Fibroblast of the conjunctiva (primary cell): ENCODE measurements at places on chromosomes 4 and X.
A peak's percentile ranks its signal among the peaks of the same experiment; 100 is the strongest.

DNA sequence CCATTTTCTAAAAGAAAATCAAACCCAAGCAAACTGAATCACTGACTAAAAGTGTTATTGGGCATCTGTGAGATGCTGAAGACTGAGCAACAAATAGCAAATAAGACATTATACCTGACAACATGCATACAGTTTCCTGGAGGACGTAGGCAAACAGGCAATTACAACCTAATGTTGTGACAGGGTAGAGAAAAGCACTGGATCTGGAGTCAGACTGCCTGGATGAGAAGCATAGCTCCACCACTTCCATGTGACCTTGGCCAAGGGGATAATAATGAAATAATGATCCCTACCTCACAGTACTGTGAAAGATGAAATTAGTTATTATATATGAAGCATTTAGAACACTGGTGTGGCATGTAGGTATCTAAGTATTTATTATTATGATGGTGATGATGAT lies 2.7 kb downstream of the SPINK2 start:
- DNase-seq, result no peak

GRCh38 chr4:88008122-88008742 lies 797 bp downstream of the PKD2 start:
- DNase-seq, result no peak

- no peak for DNase-seq
These were observed 54.4 kb downstream of the STOX2 start for GRCh38 chr4:183959319-183960045.

GRCh38 chr4:158644760-158645159 lies 26.9 kb downstream of the C4orf46 start:
- DNase-seq, result no peak

DNA sequence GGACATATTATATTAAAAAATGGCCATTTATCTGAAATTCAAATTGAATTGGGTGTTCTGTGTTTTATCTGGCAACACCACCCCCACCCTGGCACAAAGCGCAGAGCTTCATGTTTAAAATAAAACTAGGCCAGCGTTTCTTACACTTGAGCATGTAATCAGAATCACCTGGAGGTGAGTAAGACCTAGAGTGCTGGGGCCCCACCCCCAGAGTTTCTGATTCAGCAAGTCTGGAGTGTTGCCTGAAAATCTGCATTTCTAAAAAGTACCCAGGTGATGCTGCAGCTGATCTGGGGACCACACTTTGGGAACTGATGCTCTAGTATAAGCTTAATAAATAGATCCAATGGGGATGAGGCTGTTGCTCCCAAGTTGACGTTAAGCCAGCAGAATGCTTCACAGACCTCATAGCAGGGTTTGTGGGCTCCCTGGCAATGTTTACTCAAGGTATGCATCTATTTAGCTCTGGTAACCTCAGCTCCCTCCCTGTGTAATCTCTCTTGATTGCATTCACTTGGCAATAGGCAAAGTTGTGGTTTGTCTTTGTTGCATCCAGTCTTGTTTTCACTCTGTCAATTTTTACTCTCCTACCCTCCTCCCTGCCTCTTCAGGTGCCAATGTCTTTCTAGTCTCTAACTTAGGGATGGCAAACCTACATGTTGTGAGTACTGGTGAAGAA lies 99.8 kb upstream of the TEX13D start:
- DNase-seq, result no peak

- no peak for DNase-seq
These were observed 177.4 kb downstream of the DCHS2 start for GRCh38 chr4:154314248-154314647.

DNA sequence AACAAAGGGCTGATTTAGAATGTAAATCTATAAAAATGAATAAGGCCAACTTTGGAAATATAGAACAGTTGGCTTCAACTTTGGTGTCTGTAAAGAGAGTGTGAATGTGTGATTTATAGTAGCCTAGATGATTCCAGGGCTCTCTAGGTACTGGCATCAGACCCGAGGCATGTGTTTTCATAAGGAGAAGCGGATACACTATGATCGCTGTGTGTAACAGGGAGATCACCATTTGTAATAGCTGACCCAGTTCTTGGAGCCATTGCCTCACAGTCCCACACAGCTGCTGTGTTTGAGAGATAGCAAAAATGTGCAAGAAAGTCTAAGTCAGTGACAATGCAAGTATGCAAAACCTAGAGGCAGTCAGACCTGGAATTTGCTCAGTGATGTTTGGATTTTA lies 135.1 kb downstream of the REPS2 start:
- DNase-seq, result no peak

- DNase-seq, result no peak
These were observed 8.5 kb upstream of the NFKB1 start for GRCh38 chr4:102492531-102493241.

DNA sequence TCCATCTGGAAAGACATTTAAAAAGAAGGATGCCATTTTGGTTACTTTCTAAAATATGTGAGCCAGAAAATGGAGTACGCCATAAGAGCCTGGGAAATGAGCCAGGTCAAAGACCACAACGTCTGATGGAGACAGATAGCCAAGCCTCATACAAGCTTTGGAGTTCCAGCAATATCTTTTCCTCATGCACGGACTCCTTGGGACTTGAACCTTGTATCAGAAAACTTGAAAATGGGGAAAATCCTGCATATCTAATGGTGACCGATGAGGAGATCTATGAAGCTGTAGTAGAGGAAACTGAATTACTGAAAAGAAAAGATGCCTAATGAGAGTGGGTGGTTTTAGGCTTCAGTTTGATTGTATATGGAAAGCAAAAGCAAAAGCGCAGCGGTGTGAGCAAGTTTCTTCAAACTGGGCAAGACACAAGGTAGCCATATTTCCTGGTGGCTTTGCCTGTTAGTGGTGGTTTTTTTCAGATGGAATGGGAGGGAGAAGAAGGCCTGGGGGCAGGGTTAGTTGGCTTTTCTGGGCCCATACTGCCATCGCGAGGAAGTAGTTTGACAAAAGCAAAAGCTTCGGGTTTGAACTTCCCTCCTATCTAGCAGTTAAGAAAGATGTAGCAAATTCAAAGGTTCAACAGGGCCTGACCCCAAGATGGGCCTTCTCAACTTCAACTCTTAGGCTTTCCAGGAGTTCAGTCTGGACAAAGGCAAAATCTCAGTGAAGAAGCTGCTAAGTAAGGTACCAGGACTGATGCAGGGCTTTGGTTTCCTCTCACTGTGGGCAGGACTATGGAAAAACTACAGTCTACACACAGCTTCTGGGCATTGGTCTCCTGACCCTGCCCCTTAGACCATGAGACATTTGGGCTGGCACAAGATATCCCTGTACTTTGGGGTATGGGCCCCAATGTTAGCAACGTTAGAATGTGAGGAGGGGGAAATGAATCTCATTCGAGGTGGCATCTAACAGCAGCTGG lies 210.0 kb upstream of the STK26 start:
- peak; percentile 75 for DNase-seq

- no peak for DNase-seq
These were observed 731.1 kb upstream of the DIAPH2 start for GRCh38 chrX:95953564-95953963.

DNA sequence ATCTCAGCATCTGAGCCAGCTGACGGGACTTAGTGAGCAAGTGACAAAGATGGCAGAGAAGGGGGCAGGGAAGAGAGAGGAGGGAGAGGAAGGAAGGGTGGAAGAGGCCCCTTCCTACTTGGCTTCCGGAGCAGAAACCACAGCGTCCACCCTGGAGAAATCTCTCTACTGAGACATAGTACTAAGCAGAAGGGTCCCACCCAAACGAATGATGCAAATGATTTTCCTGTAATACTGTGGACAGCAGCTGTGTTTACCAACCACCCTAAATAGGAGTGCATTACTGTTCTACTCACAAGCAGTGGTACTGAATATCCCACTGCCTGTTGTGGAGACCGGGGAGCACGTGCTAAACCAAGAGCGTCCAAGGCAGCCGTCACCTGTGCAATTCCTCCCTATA lies 29.4 kb downstream of the DTHD1 start:
- DNase-seq, result no peak

GRCh38 chr4:5992828-5993321 lies 25.4 kb downstream of the C4orf50 start:
- DNase-seq, result no peak

- no peak for DNase-seq
These were observed at the start of gene TLR7 for GRCh38 chrX:12866451-12867377. TLR7 (plus strand) TSS chrX:12867072; CDS start chrX:12867579, 507 bp downstream.

DNA sequence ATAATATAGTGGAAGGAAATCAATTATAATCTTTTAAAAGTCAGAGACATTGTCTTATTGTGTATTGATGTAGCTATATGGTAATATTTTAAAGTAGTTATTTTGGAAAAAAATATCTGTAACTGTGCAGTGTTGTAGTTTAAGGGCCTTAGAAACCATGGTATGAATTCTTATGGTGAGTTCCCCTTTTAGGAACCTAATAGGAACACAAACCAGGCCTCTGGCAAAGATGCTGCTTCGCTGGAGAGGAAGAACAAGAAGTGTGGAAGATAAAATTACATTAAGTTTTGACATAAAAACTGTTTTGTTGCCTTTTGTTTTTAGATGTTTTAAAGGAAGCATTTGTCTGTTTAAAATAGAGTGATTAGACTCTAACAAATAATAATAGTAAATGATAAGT lies 10.9 kb upstream of the TMPRSS11D start:
- DNase-seq, result no peak

- DNase-seq, result no peak
These were observed 150.0 kb downstream of the ANAPC10 start for GRCh38 chr4:144948009-144948408.

- peak; percentile 69 for DNase-seq
These were observed 139.2 kb upstream of the ANK2 start for GRCh38 chr4:112910109-112910736.

GRCh38 chr4:41575665-41576064 lies 37.7 kb downstream of the LIMCH1 start:
- no peak for DNase-seq

- no peak for DNase-seq
These were observed 15.5 kb upstream of the HELT start for GRCh38 chr4:185002784-185003183.

DNA sequence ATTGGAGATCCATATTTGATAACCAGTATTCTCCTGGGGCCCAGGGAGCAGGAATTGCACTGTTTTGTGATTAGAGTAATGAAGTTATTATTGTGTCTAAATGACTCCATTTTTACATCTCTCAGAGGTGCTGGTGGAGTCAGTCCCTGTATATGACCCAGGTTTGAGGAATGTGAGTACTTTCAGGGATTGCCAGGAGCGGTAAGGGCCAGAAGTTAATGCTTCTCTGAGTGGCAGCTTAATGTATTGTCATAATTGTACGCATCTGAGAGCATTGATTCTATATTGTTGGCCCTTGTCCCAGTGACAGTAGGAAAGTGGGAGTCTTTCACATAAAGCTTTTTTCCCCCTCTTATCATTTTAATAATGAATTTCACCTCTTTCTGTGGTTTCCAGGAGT lies 146.2 kb downstream of the GATB start:
- no peak for DNase-seq

DNA sequence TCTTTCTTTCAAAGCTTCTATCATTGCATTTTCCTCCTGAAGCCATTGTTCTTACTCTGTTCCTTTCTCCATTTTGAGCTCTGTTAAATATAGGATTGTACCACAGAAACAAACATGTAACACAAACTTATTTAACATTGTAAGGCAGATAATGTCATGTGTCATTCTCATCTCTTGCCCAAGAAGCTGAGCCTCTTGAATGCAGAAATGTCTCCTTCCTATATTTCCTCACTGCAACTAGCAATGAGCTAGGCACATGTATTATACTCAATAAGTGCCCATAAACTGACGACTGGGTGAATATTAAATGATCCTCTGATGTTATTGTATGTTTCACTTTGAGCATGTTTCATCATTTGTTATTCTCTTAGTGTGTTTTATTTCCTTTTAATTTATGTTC lies 56.7 kb upstream of the SLC7A11 start:
- no peak for DNase-seq

DNA sequence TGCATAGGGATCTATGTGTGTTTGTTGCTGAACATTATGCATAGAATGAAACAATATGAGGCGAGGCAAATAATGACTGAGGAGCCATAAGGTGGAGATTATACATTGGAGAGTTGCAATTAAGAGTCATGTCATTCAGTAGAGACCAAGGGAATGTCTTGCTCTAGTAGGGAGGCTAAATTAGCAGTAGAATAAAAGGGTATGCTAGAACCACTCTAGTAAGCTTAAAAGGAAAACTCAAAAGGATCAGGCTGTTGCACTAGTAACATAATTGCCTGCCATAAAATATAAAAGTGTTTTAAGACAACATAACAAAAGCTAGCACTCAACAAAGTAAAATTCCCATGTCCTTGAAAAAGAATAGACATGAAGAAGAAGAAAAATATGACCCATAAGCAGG lies 586.2 kb upstream of the DIAPH2 start:
- no peak for DNase-seq

DNA sequence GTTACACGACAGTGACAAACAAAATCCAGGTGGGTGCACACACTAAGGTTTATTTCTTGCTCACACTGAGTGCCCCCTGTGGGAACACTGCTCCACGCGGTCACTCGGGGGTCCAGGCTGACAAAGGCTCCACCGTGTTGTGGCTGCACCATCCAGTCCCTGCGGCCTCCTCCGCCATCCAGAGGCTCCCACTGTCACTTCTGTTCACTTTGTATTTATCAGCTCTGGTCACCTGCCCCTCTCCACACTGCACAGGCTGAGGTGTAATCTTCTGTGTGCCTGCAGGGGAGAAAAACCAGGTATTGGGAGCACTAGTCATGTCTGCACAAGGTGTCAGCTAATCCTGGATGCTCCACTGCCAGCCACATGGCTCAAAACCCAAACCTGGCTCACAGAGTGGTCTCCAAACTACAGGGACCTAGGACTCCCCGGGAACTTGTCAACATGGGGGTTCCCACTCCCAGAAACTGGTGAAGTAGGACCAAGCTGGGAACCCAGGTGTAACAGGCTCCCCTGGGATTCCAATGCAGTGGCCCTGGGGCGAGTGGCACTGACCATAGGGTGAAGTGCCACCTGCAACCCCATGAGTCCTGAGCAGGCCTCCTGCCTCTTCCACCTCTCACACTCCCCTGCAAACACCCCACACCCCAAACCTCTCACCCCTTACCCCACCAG lies 25.5 kb downstream of the HMX1 start:
- no peak for DNase-seq

DNA sequence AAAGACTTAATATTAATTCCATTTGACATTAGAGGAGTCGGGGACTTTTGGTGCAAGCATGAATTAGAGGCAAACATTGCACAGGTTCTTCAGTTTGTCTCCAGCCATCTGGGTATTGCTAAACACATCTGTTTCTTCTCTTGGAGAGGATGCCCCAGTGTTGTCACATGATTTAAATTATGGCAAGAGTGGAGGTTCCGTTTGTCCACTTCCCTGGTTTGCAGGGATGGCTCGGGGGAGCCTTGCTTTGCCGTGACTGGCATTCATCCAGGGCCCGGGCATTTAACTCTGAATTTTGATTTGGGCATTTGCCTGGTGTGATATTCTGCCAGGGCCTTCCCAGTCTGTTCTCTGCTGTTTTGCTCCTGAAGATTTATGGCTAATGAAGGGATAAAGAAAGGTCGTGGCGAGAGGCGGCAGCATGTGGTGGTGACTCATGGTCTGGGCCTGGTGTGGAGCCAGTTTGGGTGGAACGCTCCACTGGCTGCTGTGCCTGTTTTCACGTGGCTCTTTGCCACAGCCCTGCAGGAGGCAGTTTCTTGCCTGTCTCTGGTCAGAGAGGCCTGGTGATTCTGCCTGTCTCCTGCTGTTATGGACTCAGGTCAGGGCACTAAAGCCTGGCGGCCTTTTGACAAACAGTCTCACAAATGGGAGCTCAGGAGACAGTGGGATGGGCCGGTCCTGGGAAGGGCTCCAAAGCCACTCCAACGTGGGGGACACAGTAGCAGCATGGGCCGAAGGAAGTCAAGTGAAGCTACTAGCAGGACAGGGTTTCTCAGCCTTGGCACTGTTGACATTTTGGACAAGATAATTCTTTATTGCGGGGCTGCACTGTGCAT lies 99.4 kb upstream of the PGRMC2 start:
- DNase-seq, result peak; percentile 95
